Left renal pelvis (tissue), 4 donors: ENCODE measurements at places on chromosomes 11 and 22.

DNA sequence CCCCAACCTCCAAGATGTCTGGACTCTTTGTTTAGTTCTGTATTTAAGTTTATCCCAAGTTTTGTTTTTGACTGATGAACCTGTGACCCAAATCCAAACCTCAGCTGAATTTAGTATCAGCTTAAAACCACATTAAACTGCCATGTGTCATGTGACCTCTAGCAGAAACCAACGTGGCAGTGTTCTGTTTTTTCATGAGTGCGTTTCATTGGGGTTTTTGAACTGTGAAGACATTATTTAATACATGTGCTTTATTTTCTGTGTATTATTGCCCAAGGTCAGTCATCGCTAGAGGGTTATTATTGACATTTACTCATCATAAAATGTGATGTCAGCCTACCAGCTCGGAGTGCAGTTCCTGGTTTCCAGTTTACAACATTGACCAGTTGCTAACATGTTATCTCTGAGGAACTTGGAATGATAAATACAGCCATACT lies 1.8 kb downstream of the TLCD5 start:
- no peak for DNase-seq

DNA sequence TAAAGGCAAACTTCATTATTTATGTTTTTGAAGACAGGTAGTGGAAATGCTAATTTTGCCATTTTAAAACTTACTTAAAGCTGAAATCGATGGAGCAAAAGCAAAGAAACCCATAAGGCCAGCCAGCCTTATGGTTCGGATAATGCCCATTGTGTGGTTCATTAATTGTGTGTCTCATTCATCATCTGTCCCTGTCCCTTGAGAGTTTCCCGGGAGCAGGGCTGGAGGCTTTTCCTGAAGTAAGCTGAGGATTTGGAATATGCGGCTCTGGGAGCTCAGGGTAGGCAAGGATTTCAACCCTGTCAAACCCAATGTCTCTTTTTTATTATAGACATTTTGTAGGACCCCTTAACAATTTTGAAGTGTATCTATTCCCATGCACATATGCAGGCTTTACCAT lies 790.0 kb upstream of the KIRREL3 start:
- no peak for DNase-seq

- no peak for DNase-seq
These were observed 107.1 kb upstream of the DDI1 start for GRCh38 chr11:103929170-103929903.

DNA sequence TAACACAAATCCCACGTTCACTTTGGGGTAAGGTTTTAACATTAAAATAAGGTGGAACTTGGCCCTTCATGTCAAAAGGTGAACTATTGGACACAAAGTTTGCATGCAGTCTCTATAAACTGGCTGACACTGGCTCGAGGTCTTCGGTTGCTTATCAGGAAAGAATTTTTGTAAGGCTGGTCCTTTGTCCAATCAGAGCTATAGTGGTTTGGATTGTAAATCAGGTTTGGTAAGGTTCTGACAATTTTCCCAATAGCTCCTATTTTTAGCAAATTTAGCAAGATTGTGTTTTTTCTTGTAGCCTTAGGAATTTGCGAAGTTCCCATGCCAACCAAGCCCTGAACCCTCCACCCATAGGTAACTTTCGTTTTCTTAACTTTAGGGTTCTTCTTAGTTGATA lies 17.6 kb upstream of the MED17 start:
- no peak for DNase-seq
